Tongue (tissue), 3 donors: ENCODE measurements at places on chromosomes 3 and 15. TPM values are rescaled to one million over a fixed set of nuclear protein-coding genes. Genes with fewer than 3 reads are reported as not detected.

Gene HIGD2B
- total RNA-seq = not detected

Gene ENTPD3
- total RNA-seq = 3.0 TPM

Gene ARF4
- 94.7 TPM for total RNA-seq

Gene RHOA
- 403 TPM for total RNA-seq

Gene GOLGA8M
- 0.10 TPM for total RNA-seq
